ENCODE measurements at places on chromosomes 12 and 14.

- DNase-seq: no peak
Measured at GRCh38 chr12:91404441-91404840, 221.8 kb upstream of the DCN start.

DNA sequence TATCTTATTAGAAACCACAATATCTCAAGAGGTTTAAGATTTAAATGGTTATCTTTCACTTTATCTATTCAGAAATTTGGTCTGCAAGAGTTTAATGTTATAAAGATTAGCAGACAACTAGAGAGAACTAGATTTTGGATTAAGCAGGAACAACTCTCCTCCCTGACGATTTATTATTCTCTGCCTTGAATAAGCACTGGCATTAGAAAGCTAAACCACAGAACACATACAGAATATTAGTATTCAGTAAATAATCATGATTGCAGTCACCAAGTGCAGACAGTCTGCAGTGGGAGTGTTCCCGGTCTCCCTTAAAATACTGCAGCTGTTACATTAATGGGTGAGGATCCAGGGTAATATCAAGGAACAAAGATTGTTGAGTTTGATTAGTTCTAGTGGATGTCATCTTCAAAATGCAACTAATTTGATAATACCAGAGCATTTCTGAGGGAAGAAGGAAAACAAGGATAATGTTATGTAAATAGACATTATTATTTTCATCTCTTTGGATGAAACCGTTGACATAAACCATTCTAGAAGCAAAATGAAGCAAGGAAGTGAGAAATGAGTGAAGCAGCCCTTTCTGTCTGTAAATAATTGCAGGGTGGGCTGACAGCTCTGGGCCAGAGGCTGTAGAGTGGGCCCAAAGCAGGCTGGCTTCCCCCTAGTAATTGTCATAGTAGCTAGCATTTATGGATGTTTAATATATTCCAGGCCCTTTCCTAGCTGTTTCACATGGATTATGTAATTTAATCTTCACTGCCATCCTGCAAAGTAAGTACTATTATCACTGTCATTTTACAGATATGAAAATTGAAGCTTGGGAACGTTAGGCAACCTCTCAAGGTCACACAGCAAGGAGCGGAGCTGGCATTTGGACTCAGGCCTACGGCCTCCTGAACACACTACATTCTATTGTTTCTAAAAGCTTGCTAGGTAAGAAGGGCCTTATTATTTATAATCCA lies 79.4 kb downstream of the DYRK2 start:
- DNase-seq: no peak

DNA sequence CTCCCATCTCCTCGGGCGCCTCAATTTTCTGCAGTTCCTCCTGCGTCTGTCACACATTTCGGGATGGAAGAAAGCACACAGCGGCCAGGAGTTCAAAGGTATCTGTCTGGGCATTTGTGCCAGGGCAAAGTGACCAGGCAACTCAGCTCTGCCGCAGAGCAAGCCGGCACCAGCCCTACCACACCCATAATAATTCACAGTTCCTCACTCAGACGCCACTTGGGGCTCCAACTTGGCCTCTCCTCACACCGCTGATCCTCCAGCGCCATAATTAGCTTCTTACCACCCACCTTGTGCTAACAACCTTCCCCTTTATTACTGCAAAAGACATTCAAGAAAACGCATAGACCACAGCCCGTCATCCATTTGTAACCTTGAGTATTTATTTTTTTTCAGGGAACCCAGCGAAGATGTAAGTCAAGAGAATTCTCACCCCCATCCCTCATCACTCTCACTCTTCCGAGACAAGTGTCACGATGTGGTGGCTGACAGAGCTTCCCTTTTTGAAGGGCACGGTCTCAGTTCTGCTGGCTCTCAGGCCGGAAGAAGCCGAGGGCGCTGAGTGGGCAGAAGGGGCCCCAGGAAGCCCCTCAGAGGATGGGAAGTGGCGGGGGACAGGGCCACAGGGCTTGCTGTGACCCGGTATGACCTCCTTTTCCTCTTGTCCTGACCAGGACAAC lies 25.2 kb upstream of the NCOR2 start:
- no peak for DNase-seq

GRCh38 chr12:67593461-67594330 lies 54.8 kb upstream of the DYRK2 start:
- DNase-seq: no peak

DNA sequence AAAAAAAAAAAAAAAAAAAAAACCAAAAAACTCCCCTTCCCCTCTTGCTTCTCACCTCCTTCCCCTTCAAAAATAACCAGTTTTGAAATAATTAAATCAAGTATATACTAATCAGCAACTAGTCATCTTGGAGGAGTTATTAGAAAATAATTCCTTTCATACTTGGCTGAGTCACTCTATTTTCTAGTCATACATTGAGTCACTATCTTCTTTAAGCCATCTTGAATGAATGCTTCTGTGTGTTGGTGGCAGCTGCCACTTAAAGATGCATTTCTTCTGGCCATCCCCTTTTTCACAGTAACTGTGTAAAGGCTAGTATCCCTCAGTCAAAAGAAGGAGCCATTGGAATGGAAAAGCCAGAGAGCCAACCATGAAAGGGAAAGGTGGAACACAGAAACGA lies 84.2 kb upstream of the TMEM263 start:
- DNase-seq: no peak

GRCh38 chr14:87813211-87813610 lies 179.8 kb downstream of the GALC start:
- no peak for DNase-seq

DNA sequence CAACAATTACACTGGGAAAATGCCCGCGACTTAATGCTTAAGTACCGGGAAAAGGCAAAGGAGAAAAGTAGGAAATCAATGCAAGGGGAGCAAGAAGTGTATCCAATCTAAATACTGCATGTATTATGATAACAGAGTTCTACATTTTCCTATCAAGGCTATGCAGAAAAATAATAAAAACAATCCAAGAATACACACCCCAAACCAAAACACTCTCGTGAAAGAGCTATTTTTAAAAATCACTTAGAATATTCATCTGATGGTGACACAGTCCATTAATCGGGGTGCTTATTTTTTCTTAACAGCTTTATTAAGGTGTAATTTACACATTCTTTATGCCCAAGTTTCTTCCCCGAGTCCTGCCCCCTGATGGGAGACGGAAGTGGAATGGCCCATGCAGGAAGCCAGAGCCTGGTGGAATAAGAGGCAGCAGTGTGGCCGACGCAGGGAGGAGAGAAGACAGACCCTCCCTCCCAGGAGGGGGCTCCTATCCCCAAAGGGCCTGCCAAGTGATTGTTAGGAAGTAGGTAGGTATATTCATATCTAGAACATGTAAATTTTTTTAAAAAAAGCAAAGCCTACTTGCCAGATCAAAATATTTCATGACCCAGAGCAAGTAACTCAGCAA lies 174.3 kb downstream of the FOXN3 start:
- no peak for DNase-seq

DNA sequence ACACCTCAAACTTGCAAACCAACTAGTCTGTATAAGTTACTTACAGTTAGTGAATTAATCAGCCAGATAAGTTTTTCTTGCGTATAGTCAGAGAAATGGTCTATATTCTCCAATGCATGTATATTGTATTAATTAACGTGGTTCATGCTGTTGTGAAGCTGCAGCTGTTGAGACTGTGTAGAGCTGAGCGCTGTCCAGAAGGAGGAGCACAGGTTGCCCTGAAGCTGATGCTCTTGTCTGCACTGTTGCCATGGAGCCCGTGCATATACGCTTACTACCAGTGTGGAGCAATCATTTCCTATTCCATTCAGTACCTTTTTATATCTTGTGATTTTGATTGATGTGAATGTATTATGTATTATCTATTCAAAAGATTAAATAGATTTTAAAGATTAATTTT lies 74.3 kb upstream of the ARID2 start:
- DNase-seq: no peak

- DNase-seq: no peak
Measured at GRCh38 chr12:110277530-110278254, 3.4 kb upstream of the ATP2A2 start.
